ENCODE measurements at places on chromosomes 6 and 20.

- no peak for DNase-seq
Measured at GRCh38 chr20:16390991-16391390, 182.3 kb downstream of the KIF16B start.

DNA sequence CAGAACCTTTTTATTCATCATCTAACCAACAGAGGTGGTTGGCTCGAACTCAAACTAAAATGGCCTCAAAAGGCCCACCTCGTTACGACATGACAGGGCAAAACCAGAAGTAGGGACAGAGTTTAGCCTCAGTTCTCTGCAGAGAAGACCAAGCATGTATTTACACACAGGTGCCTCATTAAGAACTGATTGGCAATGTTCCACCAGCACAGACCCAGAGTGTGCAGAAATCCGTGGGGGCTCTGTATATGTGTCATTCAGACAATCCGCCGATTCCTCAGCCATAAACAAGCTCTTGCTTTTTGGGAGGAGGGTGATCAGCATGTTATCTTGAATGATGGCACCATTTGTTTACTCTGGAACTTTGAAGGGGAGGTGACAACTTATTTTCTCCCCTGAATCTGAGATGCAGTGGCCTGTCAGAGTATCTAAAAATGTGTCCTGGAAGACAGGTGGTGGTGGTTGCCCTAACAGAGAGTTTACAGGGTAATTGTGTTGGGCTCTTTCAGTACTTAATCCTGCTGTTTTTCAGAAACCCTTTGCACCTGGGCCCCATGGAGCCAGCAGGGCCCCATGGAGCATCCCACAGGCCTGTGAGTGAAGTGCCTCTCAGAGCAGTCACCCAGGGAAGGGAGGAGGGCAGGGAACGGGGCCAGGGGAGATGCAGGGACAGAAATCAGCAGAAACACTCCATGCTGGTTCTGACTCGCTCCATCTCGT, 29.1 kb upstream of the C20orf203 start:
- no peak for DNase-seq

- DNase-seq: no peak
Measured at GRCh38 chr20:63081351-63081750, 74.6 kb upstream of the BHLHE23 start.

DNA sequence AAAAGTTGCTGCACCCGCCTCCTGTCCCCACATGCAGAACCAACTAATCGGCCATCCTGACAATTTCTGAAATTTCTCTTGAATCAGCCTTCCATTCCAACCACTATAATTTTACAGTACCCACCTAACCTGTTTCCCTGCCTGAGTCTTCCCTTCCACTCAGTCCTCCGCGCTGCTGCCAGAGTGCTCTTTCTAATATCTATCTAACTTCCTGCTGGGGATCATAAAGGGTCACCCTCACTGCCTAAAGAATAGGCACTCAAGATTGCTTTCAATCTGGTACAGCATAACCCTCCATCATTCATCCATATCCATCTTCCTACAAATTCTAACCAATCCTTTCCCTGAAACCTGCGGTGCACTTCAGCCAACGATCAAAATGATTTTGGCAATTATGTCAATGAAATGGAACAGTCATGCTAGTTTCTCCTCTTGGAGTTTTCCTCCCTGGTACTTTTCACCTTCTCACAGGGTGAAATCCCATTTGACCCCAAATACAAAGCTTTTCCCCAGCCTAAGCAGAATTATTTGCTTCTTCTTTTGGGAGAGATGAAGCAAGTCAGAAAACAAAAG, 117.5 kb upstream of the BEND6 start:
- DNase-seq: no peak

DNA sequence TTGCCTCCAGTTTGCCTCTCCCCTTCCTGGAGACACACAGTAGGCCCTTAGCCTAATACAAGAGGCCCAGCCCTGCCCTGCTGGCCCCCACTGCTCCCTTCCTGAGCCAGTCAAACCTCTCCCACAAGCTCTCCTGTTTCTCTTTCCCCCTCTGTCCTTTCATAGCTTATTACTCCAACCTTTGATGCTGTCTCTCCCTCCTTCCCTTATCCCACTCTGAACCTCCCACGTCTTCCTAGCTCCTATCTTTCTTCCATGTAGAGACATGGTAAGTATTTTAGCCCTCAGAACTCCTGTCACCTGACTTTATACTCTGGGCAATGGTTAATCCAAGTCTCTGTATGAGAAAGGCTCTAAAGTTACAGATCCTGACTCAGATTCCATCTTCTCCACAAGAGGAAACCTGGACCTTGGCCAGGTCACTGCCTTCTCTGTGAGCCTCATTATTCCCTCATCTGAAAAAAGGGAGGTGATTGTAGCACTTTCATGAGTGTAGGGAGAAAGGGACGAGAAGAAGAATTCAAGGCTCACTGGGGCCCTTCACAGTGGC, 6.7 kb downstream of the TGIF2 start:
- DNase-seq: no peak

GRCh38 chr20:48784273-48784641, 43.5 kb downstream of the PREX1 start:
- DNase-seq: no peak

GRCh38 chr6:113560376-113560775, 296.8 kb upstream of the MARCKS start:
- DNase-seq: no peak

DNA sequence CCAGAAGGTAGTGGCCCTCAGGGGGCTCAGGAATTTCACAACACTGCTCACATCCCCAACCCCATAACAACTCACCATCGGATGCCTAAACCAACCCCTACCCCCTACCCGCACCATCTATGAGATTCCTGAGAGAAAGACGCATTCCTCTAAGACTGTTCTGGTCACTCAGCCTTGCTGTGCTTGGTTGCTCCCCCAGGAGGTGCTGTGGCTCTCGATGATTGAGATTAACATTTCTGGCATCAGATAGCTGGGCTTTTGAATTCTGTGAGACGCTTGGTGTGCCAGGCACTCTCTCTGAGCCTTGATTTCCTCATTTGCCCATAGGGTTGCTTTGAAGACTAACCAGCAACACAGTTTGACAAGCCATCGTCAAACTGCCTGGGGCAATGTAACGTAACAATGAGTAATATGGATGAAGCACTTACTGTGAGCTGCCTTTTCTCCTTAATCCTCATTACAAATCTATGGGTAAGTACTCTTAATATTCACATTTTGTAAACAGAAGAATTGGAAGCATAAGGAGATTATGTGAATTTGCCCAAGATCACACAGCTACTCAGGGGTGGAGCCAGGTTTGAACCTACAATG, 978 bp downstream of the WFDC6 start:
- no peak for DNase-seq

GRCh38 chr6:106547601-106548453, 81.5 kb downstream of the RTN4IP1 start:
- no peak for DNase-seq
